ENCODE measurements at places on chromosomes 2 and 18. TPM values are rescaled to one million over a fixed set of nuclear protein-coding genes. Genes with fewer than 3 reads are reported as not detected.

Gene SLC14A1
- total RNA-seq, result not detected

Gene DNAJC10
- 55.2 TPM for total RNA-seq

Gene GPR148
- total RNA-seq, result not detected

Gene MSH2
- 46.0 TPM for total RNA-seq

Gene ATP5MC3
- 496 TPM for total RNA-seq

Gene LAMA1
- total RNA-seq, result 0.17 TPM

Gene UGT1A5
- not detected for total RNA-seq

Gene DSG2
- 68.6 TPM for total RNA-seq

Gene RAB6D
- total RNA-seq, result not detected

Gene CTIF
- 15.7 TPM for total RNA-seq

Gene AMER3
- total RNA-seq, result not detected

Gene CFAP65
- total RNA-seq, result 0.21 TPM

Gene UGT1A7
- 5.1 TPM for total RNA-seq

Gene CRYBA2
- total RNA-seq, result not detected

Gene FAM237A
- total RNA-seq, result not detected

Gene LRRTM1
- not detected for total RNA-seq

Gene RTKN
- 21.0 TPM for total RNA-seq

Gene DSC1
- total RNA-seq, result not detected

Gene STARD6
- not detected for total RNA-seq

Gene CTNNA2
- 0.14 TPM for total RNA-seq

Gene LOXHD1
- not detected for total RNA-seq

Gene GYPC
- not detected for total RNA-seq

Gene CCT4
- total RNA-seq, result 304 TPM

Gene RAB6C
- not detected for total RNA-seq

Gene MAPK4
- total RNA-seq, result 0.20 TPM

Gene CLEC4F
- not detected for total RNA-seq

Gene ASXL3
- total RNA-seq, result not detected

Gene CIAO1
- 74.6 TPM for total RNA-seq

Gene OSBPL6
- total RNA-seq, result 9.2 TPM

Gene TMEFF2
- 0.34 TPM for total RNA-seq

Gene EPG5
- 3.6 TPM for total RNA-seq

Measured in A549 treated with GW870086 at 1 μM for 4 hours (cell line).